ENCODE measurements at places on chromosomes 7 and 10.

GRCh38 chr7:3397324-3397723 is 96.3 kb downstream of the SDK1 start:
- no peak for DNase-seq

- peak; percentile 62 for DNase-seq
Measured at GRCh38 chr10:69912589-69912988, 110.9 kb downstream of the COL13A1 start.

DNA sequence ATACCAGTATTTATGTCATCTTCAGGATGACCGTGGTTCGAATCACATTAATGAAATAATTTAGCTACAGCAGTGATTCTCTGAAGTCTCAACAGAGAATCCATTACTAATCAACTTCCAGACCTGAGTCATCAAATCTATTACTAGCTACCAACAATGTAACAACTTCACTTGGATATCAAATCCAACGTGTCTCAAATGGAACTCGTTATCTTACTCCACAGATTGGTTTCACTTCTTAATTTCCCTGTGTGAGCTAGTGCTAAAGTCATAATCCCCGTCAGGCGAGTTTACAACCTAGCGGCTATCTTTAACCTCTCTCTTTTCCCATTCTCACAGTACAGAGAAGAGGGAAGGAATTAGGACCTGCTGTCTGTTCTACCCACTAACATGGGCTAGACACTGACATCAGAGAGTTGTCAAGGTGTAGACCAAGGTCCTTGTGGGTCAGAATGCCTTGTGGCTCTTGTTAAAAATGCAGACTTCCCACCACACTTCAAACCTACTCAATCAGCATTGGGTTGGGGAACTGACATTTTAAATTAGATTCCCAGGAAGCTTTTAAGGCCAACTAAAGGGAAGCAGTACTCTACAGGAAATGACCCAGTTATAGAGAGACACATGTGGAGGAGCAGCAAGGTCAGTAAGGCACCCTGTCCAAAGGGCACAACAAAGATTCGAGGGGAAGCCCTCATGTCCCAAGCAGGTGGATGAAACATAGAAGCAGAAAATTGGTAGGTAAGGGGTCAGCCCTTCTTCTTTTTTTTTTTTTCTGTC is 57.3 kb upstream of the GSAP start:
- DNase-seq, result no peak

- no peak for DNase-seq
Measured at GRCh38 chr10:48700071-48700470, 15.4 kb downstream of the WDFY4 start.

DNA sequence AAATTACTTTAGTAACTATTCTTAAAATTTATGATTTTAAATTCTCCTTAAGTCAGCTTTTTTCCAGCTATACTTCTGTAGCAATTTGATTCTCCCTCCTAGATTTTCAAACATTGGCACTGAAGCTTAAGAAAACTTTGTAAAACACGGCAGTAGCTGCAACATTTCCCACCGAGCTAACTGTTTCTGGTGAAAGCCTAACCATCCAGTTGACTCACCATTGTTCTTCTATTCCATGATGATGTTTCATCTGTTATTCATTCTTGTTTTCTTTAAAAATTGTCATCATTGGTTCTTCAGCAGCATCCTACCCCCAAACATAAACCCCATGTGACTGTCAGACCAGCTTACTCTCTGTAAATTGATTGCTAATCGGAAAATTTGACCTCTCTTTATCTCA is 312.3 kb downstream of the DGKB start:
- DNase-seq, result no peak

DNA sequence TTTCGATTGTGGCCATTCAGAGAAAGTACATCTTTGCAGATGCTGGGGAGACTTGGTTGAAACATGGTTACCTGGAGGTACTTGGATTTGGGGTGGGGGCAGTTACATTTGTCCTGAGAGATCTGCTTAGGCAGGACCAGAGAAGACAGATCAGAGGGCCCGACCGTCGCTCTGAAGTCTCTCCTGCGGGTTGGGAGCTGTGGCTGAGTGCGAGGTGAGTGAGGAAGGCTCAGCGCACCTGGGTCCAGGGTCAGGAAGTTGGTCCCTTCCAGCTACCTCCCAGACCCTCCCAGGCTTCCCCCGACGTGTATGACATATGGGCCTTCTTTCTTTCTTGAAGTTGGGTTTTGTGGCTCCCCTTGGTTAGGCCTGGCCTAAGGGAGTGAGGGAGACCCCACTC is 56.3 kb downstream of the LHPP start:
- no peak for DNase-seq

DNA sequence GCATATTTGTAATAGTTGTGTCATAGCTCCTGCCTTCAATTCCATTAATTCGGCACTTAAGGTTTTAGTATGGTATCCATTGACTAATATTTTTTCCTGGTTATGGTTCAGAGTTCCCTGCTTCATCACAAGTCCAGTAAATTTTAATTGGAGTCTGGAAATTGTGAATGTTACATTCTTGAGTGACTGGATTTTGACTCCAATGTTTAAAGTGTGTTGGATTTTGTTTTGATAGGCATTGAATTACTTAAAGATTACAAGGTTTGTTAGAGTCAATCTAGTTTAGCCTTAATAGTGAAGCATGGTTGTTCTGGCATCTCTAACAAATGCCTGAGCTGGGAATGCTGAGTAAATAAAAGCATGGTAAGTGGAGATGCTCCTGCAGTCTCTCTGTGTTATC is 326.6 kb upstream of the IGFBP3 start:
- DNase-seq, result no peak

DNA sequence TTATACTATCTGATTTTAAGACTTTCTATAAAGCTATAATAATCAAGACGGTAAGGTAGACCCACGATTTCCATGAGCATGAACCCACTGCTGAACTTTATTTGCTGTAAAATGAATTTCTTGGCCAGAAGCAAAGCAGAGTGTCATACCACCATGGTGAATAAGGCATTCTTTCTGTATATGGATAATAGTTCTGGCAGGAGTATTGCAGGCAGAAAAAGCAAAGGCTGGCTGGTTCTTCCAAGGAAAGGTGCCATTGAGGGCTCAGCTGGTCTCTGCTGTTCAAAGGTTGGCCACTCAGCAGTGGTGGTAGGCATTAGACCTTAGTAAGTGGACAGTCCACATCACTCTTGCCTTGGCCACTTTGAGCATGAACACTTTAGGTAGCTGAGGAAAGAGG is 104.1 kb upstream of the KCNMA1 start:
- DNase-seq, result no peak

GRCh38 chr10:86585037-86585929 is 63.7 kb upstream of the WAPL start:
- DNase-seq, result peak; percentile 76

GRCh38 chr7:73329861-73330581 is 2.1 kb downstream of the FKBP6 start:
- DNase-seq, result no peak

DNA sequence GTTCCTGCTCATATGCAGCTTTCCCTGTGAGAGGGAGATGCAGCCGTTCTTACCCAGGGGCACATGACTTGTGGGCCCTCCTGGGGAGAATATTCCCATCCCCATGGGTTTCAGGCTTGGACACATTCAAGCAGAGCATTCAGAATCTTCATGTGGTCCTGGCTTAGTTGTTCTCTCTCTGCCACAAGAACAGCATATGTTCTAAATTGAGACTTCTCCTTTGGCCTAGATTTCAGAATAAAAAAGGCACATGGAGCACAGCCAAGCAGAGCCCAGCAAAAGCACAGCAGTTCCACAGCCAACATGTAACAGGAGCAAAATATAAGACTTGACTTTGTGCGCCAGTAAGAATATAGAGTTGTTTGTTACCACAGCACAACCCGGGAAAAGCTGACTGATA is 306.4 kb upstream of the MYO3A start:
- no peak for DNase-seq

- no peak for DNase-seq
Measured at GRCh38 chr10:24333736-24334135, 124.8 kb downstream of the KIAA1217 start.

DNA sequence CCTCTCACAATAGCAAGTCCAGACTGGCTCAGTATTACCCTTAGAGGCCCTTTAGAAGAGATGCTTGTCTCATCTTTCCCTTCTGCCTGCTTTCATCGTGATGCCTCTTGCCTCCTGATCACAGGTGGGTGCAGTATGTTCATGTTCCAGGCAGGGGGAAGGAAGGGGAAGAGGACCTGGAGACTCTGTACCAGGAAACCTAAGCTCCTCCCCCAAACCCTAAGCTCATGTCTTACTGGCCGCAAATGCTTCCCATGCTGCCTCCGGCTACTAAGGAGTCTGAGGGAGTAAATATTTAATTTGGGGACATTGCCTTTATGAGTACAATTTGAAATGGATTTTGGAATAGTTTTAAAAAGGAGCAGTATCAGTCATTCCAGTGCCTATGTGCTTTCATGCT is 192.6 kb downstream of the CDCA7L start:
- DNase-seq, result no peak

- peak; percentile 97 for DNase-seq
Measured at GRCh38 chr7:27196287-27196767, 3.6 kb downstream of the HOXA13 start.

- no peak for DNase-seq
Measured at GRCh38 chr7:99779949-99780348, 4.0 kb downstream of the CYP3A4 start.

DNA sequence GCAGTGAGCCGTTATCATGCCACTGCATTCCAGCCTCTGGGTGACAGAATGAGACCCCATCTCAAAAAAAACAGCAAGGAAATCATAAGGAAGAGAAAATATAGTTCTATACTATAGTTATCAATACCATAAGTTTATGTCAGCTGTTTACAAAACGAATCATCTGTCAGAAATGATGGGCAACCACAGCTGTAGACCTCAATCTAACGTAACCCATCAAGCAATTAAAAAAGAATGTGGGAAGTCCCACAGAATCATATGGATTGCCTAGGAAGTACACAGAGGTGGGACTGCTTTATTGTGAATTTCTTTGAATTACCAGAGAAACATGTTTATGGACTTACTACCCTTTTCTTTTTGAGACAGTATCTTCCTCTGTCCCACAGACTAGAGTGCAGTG is 6.9 kb downstream of the NRBF2 start:
- DNase-seq, result no peak

GRCh38 chr10:109972372-109973001 is 35.3 kb upstream of the ADD3 start:
- DNase-seq, result no peak

- no peak for DNase-seq
Measured at GRCh38 chr10:96358851-96359540, at the start of gene OPALIN. OPALIN (minus strand) TSS chr10:96359002; CDS start chr10:96358896, 106 bp downstream.

DNA sequence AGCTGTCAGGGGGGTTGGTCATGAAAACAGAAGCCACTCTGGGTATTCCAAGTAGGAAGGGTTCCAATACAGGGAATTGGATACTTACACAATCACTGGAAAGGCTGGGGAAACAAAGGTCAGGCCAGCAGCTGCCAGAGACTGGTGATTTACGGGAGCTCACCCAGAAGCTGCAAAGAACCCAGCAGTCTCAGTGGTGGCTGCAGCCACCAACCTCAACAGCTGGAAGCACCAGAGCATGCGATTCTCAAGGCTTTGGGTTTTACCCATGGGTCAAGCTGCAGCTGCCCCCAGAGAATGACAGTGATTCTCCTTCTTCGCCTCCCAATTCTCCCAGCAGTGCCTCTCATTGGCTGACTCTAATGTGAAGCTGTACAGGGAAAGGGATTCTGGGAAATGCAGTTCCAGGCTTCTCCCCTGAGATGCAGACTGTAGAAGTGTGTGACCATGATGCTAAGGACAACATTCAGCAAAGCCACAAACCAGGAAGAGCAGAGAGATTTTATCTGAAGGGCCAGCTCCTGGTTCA is 107.2 kb upstream of the TCF7L2 start:
- DNase-seq, result peak; percentile 29

DNA sequence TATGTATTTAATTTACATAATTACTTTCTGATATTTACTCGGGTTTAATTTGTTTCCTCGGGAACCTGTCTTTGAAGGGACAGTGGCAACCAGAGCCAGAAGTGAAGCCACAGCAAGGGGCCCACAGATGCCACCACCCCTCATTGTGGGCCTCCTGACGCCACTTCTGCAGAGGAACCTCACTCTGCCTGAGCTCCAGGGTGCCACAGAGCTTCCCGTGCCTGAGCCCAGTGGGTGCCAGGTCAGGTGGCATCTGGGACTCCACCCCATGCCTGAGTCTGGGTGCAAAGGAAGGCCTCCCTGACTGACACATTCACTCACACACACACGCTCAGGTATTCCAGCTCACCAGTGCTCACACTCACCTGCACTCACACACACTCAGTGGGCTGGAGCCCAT is 213.7 kb downstream of the GRID1 start:
- DNase-seq, result no peak

DNA sequence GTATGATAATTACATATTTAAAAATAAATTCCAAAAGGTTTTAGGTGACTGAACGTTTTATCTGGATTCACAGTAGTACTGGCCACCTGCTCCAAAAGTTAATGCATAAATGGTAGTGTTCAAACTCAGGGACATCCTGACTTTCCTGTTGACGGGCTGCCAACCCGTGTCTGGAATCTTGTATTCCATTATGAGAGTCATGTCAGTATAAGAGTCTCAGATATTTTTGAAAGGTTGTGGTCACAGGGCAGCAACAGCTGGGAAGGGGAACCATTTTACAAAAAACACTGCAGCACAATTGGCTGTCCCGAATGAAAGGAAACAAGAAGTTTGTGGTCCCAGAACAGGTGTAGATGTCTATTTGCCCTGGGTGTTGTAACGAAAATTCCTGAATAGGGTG is 2.8 kb downstream of the TDRD1 start:
- peak; percentile 70 for DNase-seq

DNA sequence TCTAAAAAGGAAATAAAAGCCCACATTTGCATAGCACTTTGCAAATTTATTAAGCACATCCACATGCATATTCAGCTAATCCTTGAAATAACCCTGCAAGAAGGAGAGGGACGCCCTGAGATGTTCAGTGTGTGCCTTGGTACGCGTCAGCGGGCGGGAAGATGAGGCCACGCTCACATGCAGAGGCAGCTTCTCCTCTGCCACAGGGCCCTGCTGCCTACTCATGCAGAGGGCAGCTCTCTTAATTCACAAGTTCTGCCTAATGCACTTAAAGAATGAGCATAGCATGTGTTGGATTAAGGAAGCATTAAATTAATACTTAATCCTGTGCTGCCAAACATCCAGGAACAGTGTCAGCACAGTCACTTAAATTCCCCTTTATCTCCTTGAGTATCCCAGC is 132.3 kb downstream of the HECW1 start:
- DNase-seq, result no peak

DNA sequence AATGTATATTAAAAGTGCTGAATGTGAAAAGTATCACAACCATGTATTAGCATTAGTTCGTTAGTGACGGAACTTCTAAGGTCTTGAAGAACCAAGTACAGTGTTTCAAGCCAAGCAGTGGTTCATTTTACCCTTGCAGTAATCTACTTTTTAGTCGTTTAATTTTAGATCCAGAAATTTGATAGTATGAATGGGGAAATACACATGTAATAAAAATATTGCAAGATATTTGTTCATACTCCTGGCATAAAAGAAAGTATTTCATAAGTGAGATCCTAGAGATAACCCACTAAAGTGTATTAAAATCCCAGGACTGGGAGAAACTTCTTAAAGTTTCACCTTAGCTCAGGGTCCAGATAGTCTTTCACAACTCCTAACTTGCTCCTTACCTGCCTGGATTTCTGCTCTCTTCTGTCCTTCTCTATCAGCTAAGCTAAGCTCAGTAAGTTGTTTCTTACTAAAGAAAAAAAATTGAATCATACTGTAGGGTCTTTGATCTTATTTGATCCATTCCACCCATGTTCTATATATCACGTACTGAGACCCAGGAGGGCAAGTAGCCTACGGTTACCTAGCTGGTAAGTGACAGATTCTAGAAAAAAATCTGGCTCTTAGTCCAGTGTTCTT is 1.5 kb downstream of the BCAP29 start:
- DNase-seq, result no peak

- DNase-seq, result no peak
Measured at GRCh38 chr7:137142376-137142775, 201.2 kb downstream of the PTN start.

- no peak for DNase-seq
Measured at GRCh38 chr10:46040004-46040403, 6.1 kb downstream of the MSMB start.
